ENCODE measurements at places on chromosomes 5 and 9. TPM values are rescaled to one million over a fixed set of nuclear protein-coding genes. Genes with fewer than 3 reads are reported as not detected.

PCDHB15 gene
- 0.91 TPM for total RNA-seq

- H3K4me3 ChIP-seq: no peak overlapping the region
- DNase-seq: no peak
- H3K36me3 ChIP-seq: peaks cover 25% of the 10 kb centered on the region
- H3K27me3 ChIP-seq: no peaks in the 10 kb centered on the region
- H3K27ac ChIP-seq: no peak overlapping the region
Measured at GRCh38 chr9:136532799-136533774, 12.8 kb downstream of the NOTCH1 start.

- no peaks in the 10 kb centered on the region for H3K36me3 ChIP-seq
- no peak overlapping the region for H3K4me3 ChIP-seq
- H3K27ac ChIP-seq: no peak overlapping the region
Measured at GRCh38 chr5:147504535-147504934, 5.3 kb downstream of the DPYSL3 start.

TMEM232 gene
- total RNA-seq: 3.1 TPM

DNA sequence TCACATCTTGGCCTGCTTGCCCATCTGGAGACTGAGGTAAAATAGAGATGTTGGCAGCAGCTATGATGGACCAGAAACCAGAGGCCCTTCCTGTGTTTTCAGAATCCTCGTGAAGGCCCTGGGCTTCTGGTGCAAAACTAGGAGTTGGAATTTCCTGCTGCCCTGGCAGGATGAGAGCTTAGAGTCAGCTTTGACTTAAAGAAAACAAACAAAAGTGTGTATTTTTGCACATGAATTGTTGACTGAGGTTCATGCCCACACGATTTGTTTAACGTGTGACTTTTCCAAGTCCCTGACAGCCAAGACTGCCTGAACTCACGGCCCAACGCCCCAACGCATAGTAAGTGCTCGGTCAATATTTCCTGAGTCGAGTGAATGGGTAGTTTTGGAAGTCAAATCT, 303.1 kb downstream of the MLLT3 start:
- no peaks in the 10 kb centered on the region for H3K36me3 ChIP-seq
- H3K4me1 ChIP-seq: peaks cover 41% of the 10 kb centered on the region
- H3K4me3 ChIP-seq: no peak overlapping the region
- no peak overlapping the region for H3K27ac ChIP-seq

DNA sequence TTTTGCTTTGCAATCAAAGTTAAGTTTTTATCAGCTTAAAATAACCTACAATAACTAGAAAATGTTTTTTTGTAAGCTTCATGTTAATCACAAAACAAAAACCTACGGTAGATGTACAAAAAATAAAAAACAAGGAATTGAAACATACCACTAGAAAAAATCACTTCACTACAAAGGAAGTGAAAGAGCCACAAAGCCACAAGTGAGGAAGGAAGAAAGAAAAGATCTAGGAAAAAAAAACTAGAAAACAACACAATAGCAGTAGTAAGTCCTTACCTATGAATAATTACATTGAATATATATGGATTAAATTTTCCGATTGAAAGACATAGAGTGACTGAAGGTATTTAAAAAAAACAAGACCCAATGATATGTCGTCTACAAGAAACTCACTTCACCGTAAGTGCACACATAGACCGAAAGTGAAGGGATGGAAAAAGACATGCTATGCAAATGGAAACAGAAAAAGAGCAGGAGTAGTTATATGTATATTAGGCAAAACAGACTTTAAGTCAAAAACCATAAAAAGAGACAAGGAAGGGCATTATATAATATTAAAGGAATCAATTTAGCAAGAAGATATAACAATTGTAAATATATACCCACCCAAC, 13.4 kb upstream of the ZDHHC21 start:
- H3K27ac ChIP-seq: no peak overlapping the region
- H3K4me1 ChIP-seq: no peaks in the 10 kb centered on the region
- peaks cover 6% of the 10 kb centered on the region for H3K36me3 ChIP-seq
- no peak overlapping the region for H3K4me3 ChIP-seq

ZNF189 gene
- total RNA-seq: 20.4 TPM

SLC45A2 gene
- not detected for total RNA-seq

DNA sequence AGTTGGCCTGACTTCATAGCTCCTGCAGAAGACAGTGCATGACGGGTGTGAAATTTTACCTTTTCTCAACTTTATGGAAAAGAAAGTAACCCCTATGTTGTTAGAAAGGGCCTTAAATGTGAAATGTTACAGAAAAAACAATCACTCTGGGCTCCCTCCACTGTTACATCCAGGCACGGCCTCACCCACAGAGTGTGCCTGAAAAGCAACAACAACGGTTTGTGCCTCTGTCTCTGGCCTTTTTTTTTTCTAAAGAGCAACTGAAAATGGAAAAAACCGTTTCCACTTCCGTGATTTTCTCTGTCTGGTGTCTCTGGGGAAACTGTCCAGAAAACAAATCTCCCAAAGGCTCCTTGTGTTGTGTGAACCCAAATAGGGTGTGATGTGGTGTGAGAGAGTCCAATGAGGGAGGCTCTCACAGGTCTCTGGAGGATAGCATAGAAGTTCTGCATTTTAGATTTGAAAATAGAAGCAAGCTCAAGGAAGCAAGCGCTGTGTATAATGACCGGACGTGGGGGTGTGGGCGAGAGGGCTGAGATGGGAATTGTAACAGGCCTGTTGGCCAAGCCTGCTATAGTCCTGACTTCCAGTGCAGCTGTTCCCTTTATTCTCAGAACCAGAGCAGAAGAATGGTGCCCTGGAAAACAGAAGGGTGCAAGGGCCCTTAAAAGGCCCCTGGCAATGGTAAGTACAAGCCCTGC, 221.8 kb upstream of the TUT7 start:
- H3K36me3 ChIP-seq: peaks cover 5% of the 10 kb centered on the region
- no peak overlapping the region for H3K27ac ChIP-seq
- no peaks in the 10 kb centered on the region for H3K27me3 ChIP-seq
- H3K4me1 ChIP-seq: no peaks in the 10 kb centered on the region

GRCh38 chr5:2147504-2148311, 265.0 kb upstream of the IRX4 start:
- no peak overlapping the region for H3K27ac ChIP-seq
- peaks cover 9% of the 10 kb centered on the region for H3K4me1 ChIP-seq
- no peaks in the 10 kb centered on the region for H3K36me3 ChIP-seq
- H3K4me3 ChIP-seq: no peak overlapping the region
- no peak for DNase-seq

GRCh38 chr5:150317048-150318003, 14.6 kb upstream of the ARSI start:
- H3K4me3 ChIP-seq: no peak overlapping the region
- peaks cover 49% of the 10 kb centered on the region for H3K4me1 ChIP-seq
- DNase-seq: peak; percentile 93
- peak overlapping the region; percentile 73 for H3K27ac ChIP-seq
- H3K27me3 ChIP-seq: no peaks in the 10 kb centered on the region
- no peaks in the 10 kb centered on the region for H3K36me3 ChIP-seq

AHRR gene
- total RNA-seq: 3.2 TPM

GRCh38 chr9:35293376-35293964, 131.7 kb downstream of the UNC13B start:
- H3K36me3 ChIP-seq: peaks cover 7% of the 10 kb centered on the region
- DNase-seq: no peak
- no peaks in the 10 kb centered on the region for H3K27me3 ChIP-seq
- no peak overlapping the region for H3K27ac ChIP-seq
- H3K4me3 ChIP-seq: no peak overlapping the region

DNA sequence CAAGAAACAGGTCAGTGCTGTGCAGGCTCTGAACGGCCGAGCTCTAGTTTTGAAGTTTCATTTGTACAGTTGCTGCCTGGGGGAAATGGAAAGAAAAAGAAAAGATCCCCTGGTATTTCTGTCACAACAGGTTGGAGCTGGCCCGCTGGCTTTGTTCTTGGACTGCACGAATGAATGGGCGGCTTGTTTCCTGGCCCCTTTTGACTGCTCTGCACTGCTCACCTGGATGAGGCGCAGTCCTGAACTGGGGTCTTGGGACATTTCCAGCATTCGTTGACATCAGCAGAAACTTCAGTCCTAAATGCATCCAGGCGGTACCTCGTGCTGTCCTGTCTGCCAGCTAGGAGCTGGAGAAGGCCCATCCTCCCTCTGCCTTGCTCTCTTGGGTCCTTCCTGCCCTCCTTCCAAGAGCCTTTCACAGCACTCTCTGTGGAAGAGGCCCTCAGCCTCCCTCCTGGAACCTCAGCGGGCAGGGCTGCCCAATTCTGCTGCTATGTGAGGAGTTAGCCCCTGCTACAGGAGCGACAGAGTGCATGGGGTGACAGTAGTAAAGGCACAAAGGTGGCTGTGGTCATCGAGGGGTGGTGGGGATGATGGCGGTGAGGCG, 189.2 kb downstream of the FSTL4 start:
- H3K4me3 ChIP-seq: no peak overlapping the region
- peaks cover 4% of the 10 kb centered on the region for H3K36me3 ChIP-seq
- peaks cover 15% of the 10 kb centered on the region for H3K4me1 ChIP-seq
- peaks cover 3% of the 10 kb centered on the region for H3K27me3 ChIP-seq
- H3K27ac ChIP-seq: no peak overlapping the region

DNA sequence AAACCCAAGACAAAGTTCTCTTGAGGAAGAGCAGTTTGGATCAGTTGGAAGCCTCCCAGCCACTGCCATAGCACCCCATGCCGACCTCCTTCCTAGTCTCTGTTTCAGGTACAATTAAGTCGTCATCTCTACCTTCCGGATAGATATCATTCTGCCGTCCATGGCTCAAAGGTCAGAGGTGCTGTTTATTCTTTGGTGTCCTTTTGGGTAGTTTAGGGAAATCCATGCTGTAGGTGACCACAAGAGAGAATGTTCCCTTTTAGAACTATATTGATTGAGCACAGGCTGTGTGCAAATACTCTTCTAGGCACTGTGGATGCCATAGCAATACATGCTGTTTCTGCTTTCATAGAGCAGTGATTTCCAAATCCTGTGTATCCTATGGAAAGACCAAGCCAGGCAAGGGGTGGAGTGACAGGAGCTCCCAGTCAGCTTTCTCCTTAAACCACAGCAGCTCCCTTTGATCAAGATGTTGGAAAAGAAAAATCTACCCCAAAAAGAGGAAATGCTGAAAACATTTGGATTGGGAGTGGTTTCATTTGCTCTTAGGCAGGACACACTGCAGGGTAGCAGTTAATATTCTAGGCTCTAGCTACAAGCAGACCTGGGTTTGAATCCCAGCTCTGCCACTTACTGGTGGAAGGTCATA, 127.9 kb downstream of the PALM2AKAP2 start:
- no peak overlapping the region for H3K4me3 ChIP-seq
- no peaks in the 10 kb centered on the region for H3K36me3 ChIP-seq
- H3K4me1 ChIP-seq: peaks cover 6% of the 10 kb centered on the region

DNA sequence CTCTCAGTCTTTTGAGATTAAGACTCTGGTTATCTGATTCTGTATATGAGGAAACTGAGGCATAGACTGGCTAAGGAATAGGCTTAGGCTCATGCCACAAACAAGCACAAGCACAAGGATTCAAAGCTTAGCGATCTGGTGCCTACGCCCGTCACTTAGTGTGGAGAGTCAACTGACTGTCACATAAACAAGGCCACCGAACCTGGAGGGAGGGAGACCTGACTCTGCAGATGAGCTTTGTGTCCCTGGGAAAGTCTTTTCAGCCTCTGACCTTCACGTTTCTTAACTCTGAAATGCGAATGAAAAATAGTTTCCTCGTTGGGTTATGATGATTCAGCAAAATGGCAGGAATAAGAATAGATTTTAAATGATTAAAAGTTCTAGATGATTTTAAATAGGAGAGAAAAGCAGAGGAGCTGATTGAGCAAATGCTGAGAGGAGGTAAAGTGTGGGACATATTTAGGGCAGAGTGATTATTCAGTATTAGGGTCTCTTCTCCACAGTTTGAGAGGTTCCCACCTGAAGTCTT, 135.4 kb downstream of the GRIA1 start:
- no peak overlapping the region for H3K27ac ChIP-seq
- H3K27me3 ChIP-seq: no peaks in the 10 kb centered on the region
- no peaks in the 10 kb centered on the region for H3K36me3 ChIP-seq
- H3K4me3 ChIP-seq: no peak overlapping the region
- peaks cover 12% of the 10 kb centered on the region for H3K4me1 ChIP-seq

DNA sequence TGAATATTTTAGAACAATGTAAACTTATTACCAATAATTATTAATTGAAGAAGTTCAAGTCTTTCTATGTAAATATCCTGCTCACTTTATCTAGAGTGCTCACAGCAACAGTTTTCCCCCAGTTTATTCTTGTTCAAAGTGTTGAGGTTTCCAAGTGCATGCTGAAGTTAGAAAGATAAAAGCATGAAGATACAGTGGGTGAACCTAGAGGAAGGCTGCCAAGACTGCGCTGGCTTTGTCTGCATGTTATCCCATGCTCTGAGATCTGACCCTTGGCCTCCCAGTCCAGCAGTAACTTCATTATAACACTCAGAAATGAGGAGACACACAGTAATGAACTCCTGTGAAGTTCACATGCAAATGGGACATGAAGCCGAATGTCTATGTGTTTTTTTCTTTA, 76.0 kb upstream of the PIP5K1B start:
- H3K4me1 ChIP-seq: no peaks in the 10 kb centered on the region
- H3K4me3 ChIP-seq: no peak overlapping the region
- DNase-seq: no peak
- no peaks in the 10 kb centered on the region for H3K36me3 ChIP-seq
- H3K27ac ChIP-seq: no peak overlapping the region
- H3K27me3 ChIP-seq: peaks cover 20% of the 10 kb centered on the region

DNA sequence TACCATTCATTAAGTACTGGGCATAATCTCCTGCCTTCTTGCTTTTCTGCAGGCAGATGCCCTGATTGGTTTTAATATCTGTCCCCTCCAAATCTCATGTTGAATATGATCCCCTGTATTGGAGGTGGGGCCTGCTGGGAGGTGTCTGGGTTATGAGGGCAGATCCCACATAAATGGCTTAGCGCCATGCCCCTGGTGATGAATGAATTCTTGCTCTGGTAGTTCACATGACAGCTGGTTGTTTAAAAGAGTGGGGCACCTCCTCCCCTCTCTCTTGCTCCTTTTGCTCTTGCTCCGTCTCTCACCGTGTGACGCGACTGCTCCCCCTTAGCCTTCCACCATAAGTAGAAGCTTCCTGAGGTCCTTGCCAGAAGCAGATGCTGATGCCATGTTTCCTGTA, 564.0 kb upstream of the BRINP1 start:
- DNase-seq: no peak
- H3K27ac ChIP-seq: no peak overlapping the region
- no peak overlapping the region for H3K4me3 ChIP-seq
- no peaks in the 10 kb centered on the region for H3K4me1 ChIP-seq

- H3K27me3 ChIP-seq: no peaks in the 10 kb centered on the region
- H3K27ac ChIP-seq: no peak overlapping the region
- no peak overlapping the region for H3K4me3 ChIP-seq
- no peaks in the 10 kb centered on the region for H3K4me1 ChIP-seq
- no peaks in the 10 kb centered on the region for H3K36me3 ChIP-seq
Measured at GRCh38 chr9:75531588-75531987, 358.9 kb upstream of the PCSK5 start.

Measured in MCF 10A (cell line).